DMS79 (cell line): ENCODE measurements at places on chromosomes 2 and 18.
A peak's percentile ranks its signal among the peaks of the same experiment; 100 is the strongest.

- no peak for DNase-seq
Measured at GRCh38 chr2:108244667-108245414, 5.1 kb downstream of the SULT1C3 start.

GRCh38 chr2:200104015-200104414 is 148.6 kb downstream of the MAIP1 start:
- no peak for DNase-seq

GRCh38 chr18:63590373-63590772 is 3.2 kb downstream of the SERPINB13 start:
- DNase-seq, result no peak

- no peak for DNase-seq
Measured at GRCh38 chr2:165634282-165634681, 159.8 kb downstream of the GALNT3 start.

DNA sequence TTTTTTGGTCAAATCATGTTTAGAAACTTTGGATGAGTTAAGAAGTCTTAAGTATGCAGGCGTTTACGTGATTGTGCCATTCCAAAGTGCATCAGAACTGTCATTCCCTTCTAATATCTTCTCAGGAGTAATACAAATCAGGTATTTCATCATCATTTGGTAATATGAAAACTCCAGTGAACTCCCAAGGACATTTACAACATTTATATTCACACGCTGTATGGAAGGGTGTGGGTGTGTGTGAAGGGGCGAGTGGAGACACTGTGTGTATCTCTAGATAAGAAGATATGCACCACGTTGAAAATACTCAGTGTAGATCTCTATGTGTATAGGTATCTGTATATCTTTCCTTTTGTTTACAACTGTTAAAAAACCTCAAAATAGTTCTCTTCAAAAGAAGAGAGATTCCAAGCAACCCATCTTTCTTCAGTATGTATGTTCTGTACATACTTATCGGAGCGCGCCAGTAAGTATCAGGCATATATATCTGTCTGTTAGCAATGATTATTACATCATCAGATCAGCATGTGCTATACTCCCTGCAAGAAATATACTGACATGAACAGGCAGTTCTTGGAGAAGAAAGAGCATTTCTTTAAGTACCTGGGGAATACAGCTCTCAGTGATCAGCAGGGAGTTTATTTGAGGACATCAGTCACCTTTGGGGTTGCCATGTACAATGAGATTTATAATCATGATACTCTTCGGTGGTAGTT is 29.3 kb downstream of the COX7A2L start:
- DNase-seq, result no peak

- DNase-seq, result no peak
Measured at GRCh38 chr18:62258616-62259015, 66.5 kb upstream of the TNFRSF11A start.

GRCh38 chr2:172080641-172081220 is 4.6 kb upstream of the DLX1 start:
- no peak for DNase-seq

- DNase-seq, result no peak
Measured at GRCh38 chr2:79368116-79368630, 144.7 kb upstream of the CTNNA2 start.

DNA sequence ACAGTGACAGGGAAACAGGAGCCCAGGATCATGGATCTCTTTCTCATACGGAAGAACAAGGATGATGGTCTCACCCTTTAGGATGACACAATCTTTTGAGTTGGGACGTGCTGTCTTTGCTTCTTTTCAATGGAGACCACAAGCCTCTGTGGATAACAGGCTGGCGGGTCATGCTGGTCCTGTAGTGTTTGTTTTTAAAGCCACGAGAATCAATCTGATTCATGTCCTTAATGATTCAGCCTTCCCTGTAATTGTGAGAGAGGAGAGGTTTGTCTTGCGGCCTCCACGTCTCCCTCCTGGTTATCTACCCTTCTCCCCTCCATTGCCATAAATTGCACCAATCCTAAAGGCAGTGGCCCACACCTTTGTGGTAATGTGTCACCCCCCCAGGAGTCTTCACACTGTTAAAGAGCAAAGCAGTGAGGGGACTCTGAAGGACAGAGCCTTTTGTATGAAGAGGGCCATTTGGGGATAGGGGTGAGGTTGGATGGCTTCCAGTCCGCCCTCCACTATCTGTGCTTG is 87.7 kb upstream of the TGFA start:
- DNase-seq, result no peak

DNA sequence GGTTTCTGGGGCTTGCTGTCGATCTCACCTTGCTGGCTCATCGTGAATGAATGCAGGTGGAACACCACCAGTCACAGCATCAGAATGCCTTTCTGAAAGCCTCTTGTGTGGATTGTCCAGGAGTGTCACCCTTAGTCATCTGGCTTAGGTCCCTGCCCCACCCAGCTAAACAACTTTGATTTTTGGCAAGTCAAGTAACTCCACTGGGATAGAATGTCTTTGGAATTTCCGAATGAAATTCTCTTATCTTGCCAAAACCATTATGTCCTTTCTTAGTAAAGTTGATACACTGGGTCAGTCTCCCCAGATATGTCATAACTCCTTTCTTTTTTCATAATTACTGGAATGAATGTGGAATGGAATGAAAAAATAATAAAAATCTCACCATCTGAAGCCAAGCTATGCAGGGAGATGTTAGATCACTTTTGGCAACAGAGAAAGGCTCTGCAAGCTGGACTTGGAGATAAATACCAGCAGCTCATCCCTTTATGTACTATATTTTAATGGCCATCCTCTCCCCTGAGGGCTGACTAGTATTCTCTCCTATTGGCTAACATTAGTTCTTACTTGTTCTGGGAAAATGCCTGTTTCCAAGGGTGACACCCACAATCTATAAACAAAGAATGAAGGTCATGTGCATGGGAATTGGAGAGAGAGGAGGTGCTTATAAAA is 35.4 kb downstream of the INSIG2 start:
- DNase-seq, result no peak

GRCh38 chr2:47070920-47071824 is 83.9 kb downstream of the STPG4 start:
- DNase-seq, result no peak

DNA sequence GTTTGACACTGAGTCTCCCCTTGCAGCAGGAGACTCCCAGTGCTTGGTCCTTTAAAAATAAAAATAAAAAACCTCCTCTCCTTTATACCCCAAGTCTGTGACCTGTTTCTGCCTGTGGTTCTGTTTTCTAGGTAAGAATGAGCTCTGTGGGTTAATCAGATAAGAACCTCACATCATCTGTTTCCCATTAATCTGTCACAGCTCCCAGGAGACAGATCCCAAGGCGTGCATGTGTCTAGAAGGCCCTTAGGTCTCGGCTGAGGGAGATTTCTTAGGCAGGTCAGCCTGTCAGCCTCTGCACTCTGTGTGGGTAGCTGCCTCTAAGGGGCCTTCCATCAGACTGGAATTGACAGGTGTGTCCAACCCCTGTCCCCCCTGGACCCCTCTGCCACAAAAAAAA is 80.7 kb downstream of the FHOD3 start:
- DNase-seq, result no peak

- DNase-seq, result no peak
Measured at GRCh38 chr2:171745806-171746205, 58.5 kb downstream of the DYNC1I2 start.

DNA sequence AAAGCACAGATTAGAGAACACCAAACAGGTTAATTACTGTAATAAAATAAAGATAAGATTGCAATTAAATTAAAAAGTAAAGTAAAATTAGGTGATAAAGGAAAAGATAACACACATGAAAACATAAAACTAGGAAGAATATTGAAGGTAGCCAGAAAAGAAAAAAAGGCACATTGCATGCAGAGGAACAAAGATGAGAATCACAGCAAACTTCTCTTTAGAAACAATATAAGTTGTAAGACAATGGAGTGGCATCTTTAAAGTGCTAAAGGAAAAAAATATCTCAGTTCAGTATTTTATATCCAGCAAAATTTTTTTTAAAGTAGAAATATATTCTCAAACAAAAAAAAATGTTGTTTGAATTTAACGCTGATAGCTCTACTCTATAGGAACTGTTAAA is 366.0 kb downstream of the CPS1 start:
- no peak for DNase-seq

DNA sequence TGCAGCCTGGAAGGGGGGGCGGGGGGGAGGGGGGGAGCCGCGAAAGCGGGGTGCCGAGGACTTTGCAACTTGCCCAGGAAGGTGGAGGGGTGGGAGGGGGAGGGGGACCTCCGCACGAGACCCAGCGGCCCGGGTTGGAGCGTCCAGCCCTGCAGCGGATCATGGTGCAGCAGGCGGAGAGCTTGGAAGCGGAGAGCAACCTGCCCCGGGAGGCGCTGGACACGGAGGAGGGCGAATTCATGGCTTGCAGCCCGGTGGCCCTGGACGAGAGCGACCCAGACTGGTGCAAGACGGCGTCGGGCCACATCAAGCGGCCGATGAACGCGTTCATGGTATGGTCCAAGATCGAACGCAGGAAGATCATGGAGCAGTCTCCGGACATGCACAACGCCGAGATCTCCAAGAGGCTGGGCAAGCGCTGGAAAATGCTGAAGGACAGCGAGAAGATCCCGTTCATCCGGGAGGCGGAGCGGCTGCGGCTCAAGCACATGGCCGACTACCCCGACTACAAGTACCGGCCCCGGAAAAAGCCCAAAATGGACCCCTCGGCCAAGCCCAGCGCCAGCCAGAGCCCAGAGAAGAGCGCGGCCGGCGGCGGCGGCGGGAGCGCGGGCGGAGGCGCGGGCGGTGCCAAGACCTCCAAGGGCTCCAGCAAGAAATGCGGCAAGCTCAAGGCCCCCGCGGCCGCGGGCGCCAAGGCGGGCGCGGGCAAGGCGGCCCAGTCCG is 540 bp downstream of the SOX11 start:
- DNase-seq, result peak; percentile 42

- DNase-seq, result no peak
Measured at GRCh38 chr18:27366151-27366550, 181.0 kb upstream of the CHST9 start.

DNA sequence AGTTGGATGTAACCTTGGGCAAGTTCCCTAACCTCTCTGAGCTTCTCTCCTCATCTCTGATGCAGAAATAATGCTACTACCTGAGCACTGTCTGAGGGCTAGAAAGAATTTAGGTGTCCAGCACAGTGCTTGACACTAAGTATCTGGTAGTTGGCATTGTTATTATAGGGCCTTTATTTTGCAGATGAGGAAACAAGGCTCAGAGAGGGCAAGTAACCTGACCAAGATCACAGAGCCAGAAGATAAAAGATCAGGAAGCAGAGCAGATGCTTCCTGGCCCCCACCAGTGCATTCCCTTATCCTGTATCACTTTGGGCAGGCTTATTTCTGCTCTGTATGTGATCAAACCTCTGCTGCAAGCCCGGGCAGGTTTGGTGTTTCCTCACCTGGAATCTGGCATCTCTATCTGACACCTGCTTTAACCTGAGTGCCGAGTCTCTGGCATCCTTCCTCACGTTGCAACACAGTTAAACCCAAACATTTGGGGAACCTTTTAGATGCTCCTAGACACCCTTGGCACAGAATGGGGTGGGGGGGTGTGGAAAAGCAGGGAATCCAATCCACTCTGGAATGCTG is 69.9 kb downstream of the PLB1 start:
- DNase-seq, result peak; percentile 43

GRCh38 chr2:58319481-58319880 is 78.4 kb upstream of the FANCL start:
- no peak for DNase-seq

- DNase-seq, result no peak
Measured at GRCh38 chr2:13091455-13091854, 374.7 kb downstream of the TRIB2 start.

- DNase-seq, result no peak
Measured at GRCh38 chr2:169285531-169286235, 76.7 kb downstream of the LRP2 start.

GRCh38 chr18:29588446-29589100 is 1411.6 kb upstream of the CDH2 start:
- no peak for DNase-seq

GRCh38 chr2:69718338-69718965 is 23.5 kb upstream of the ANXA4 start:
- DNase-seq, result no peak

- DNase-seq, result no peak
Measured at GRCh38 chr2:26492749-26493515, 15.0 kb upstream of the OTOF start.

- no peak for DNase-seq
Measured at GRCh38 chr2:24721470-24721869, 71.7 kb downstream of the PTRHD1 start.

GRCh38 chr2:128291161-128291843 is 27.4 kb downstream of the HS6ST1 start:
- DNase-seq, result no peak

DNA sequence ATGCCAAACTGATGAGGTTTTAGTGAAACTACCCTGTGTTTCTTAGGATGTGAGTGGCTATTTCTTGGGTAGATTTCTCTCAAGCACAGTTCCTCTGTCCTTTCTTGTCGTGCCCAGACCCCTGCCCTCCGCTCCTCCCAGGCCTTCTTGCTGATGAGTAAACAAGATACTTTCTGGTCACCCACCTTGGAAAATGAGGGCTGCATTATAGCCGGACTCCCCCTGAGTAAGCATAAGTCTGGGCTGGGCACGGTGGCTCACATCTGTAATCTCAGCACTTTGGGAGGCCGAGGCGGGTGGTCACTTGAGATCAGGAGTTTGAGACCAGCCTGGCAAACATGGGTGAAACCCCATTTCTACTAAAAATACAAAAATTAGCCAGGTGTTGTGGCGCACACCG is 58.5 kb downstream of the MEX3C start:
- no peak for DNase-seq

DNA sequence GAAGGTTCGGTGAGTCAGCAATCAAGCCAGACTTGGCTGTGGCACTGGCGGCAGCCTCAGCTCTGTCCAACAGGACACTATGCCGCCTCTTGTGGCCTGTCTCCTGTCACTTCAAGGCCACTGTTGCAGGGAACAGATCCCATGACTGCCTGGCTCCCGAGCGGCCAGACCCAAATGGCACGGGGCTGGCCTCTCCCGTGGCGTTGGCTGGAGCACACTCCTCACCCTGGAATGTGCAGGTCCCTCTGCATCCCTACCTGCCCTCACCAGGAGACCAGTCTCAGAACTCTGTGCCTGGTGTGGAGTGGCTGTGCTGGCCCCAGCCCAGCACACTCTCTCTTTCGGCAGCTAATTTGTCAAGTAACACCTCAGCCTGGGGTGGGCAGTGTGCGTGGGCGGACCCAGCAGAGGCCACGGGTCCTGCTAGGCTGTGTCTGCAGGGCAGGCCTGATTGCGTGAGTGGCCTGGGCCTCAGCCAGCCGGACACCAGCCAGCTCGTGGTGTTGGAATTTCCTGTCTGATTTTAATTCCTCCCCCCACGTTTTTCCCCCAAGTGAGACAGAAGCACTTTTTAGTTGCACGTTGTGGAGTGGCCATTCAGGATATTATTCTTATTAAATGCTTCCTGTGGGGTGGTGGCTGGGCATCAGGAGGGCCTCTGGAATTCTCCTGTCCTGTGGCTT is 179.3 kb downstream of the GLI2 start:
- no peak for DNase-seq

DNA sequence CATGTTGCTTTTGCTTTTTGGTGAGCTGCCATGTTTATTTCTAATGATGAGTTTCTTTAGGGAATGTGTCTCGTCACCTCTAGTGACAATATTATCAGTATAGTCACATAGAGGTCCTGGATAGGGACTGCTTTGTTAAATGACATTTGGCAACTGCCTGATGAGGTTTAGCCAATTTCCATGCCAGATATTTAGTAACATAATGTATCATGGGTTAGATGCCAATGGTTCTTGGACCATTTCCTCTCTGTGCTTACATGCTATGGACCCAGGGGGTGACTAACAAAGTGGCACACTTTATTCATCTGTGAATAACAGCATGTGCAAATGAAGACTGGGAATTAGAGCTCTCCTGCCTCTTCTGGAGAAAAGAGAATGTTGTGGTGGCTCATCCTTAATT is 56.2 kb upstream of the RAB27B start:
- DNase-seq, result no peak
